Keratinocyte (primary cell): ENCODE measurements at places on chromosomes 11 and 22.

DNA sequence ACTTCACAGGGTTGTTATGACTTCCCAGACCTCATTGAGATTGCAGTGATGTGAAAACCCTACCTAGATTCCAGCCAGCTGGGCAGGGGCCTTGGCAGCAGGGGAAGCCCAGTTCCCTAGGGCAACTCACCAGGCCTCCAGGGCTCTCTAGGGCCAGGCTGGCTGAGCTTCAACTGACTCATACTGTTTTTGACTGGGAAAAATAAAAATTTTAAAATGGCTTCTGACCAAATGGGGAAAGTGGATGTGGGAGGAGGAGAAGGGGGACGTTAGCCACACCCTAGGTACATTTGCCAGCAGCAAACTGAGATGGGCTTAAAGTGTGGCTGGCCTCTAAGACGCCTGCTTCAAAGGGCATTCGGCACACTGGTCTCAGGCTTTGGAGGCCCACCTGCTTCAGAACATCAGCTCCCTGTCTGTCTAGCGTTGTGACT lies 39.0 kb downstream of the BMAL1 start:
- H3K4me3 ChIP-seq, result no peak overlapping the region
- no peaks in the 10 kb centered on the region for H3K27me3 ChIP-seq
- H3K27ac ChIP-seq, result no peak overlapping the region
- H3K4me1 ChIP-seq, result peaks cover 34% of the 10 kb centered on the region
- DNase-seq, result no peak

DNA sequence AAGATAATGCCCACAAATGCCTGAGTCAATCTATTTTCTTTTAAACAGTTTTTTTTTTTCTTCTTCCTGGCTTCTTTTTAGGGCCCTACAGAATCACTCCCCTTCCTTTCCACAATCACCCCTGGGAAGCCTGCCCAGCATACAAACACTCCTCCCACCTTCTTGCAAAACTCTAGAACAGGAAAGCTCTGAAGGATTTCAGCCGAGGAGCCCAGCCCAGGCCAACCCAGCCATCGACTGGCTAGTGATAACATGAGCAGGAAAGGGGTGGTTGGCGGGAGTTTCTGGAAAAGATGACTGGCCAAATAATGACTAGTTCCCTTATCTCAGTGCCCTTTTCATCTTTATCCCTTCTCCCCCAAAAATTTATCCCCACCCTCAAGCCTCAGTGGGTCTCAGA lies 68.2 kb downstream of the USP35 start:
- no peak for DNase-seq
- no peaks in the 10 kb centered on the region for H3K27me3 ChIP-seq
- H3K27ac ChIP-seq, result no peak overlapping the region

DNA sequence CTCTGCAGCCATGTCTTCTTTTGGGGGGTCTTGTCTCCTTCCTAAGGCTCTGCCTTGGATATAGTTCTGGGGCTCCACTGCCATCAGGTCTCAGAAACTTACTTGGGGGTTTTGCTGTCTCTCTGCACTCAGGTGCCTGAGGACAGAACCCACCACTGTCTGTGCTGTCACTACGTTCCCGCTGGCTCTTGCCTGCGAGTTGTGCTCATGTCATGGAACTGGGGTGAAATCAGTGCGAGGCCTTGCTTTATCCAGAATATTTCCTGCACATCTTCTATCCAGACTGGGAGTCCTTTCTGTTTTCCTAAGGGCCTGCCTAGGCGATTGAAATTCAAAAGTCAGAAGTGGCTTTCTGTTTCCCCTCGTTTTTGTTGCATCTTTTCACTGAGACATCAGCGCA lies 6.6 kb upstream of the USP2 start:
- H3K4me3 ChIP-seq, result no peak overlapping the region
- no peaks in the 10 kb centered on the region for H3K36me3 ChIP-seq
- no peak overlapping the region for H3K27ac ChIP-seq
- no peak for DNase-seq
- H3K27me3 ChIP-seq, result peaks cover under 1% of the 10 kb centered on the region
- H3K4me1 ChIP-seq, result no peaks in the 10 kb centered on the region

DNA sequence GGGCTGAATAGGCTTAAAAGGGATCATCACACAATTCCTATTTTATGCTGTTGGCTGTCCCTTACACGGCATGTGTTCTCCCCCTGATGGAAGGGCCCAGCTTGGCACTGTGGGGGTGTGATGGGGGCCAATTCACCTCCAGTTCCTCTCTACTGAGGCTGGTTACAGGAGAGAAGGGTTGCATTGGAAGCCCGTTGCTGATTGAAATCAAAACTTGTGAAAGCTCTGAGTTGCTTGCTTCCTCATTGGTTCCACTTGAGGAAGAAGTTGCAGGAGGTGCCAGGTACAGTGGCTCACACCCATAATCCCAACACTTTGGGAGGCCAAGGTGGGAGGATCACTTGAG lies 13.3 kb upstream of the PRG2 start:
- peaks cover 9% of the 10 kb centered on the region for H3K36me3 ChIP-seq
- peaks cover 38% of the 10 kb centered on the region for H3K4me1 ChIP-seq
- no peak for DNase-seq
- H3K27ac ChIP-seq, result no peak overlapping the region
- H3K4me3 ChIP-seq, result no peak overlapping the region

GRCh38 chr11:64874308-64875240 lies 3.8 kb downstream of the EHD1 start:
- H3K4me3 ChIP-seq, result no peak overlapping the region
- no peak for DNase-seq
- peaks cover 50% of the 10 kb centered on the region for H3K36me3 ChIP-seq
- H3K4me1 ChIP-seq, result peaks cover 50% of the 10 kb centered on the region
- H3K27ac ChIP-seq, result no peak overlapping the region
- H3K27me3 ChIP-seq, result no peaks in the 10 kb centered on the region
